ENCODE measurements at places on chromosomes 7 and 10. TPM values are rescaled to one million over a fixed set of nuclear protein-coding genes. Genes with fewer than 3 reads are reported as not detected.

The CARD11 gene
- total RNA-seq, result 0.92 TPM

The AOAH gene
- 1.7 TPM for total RNA-seq

The CALML3 gene
- 227 TPM for total RNA-seq

The ADAMTS14 gene
- 0.75 TPM for total RNA-seq

The C7orf33 gene
- total RNA-seq, result not detected

The CABCOCO1 gene
- 0.38 TPM for total RNA-seq

The C10orf62 gene
- not detected for total RNA-seq

DNA sequence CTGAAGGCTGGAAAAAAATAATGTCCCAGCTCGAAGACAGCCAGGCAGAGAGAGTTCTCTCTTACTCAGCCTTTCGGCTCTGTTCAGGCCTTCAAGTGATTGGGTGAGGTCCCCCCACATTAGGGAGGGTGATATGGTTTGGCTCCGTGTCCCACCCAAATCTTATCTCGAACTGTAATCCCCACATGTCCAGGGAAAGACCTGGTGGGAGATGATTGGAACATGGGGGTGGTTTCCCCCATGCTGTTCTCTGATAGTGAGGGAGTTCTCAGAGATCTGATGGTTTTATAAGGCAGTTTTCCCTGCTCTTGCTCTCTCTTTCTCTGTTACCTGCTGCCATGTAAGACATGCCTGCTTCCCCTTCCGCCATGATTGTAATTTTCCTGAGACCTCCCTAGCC, 36.6 kb upstream of the LEP start:
- peaks cover 7% of the 10 kb centered on the region for H3K4me1 ChIP-seq

DNA sequence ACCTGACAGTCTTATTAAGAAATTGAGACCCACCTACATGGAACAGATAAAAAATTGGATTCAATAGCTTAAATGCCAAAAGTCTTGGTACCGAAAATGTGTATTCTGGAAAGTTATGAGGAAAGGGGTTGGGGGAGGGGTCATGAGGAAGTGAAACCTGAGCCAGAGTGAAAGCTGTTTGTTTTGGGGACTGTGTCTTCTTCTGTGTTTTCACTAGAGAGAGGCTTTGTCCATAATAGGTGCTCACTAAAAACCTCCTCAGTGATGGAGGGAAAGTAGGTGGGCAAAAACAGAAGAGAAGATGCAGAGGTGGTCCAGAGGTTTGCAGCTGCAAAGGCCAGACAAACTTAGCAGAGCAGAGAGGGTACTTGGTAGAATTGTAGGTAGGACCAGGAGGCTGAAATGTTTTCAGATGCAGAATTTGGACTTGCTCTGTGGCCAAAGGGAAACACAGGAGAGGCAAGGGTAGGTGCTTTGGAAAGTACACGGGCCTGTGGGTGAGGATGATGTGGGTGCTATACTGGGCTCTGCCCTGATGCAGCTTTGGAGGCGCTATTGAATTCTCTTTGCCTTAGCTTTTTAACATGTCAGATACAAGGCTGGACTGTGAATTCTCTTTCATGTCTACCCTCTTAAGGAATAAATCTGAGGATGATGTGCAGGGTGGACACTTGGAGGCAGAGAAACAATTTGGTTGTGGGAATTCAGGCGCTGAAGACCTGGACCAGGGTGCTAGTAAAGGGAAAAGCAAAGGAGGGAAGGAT, 254.6 kb downstream of the PTEN start:
- DNase-seq, result no peak
- H3K27me3 ChIP-seq, result no peaks in the 10 kb centered on the region

DNA sequence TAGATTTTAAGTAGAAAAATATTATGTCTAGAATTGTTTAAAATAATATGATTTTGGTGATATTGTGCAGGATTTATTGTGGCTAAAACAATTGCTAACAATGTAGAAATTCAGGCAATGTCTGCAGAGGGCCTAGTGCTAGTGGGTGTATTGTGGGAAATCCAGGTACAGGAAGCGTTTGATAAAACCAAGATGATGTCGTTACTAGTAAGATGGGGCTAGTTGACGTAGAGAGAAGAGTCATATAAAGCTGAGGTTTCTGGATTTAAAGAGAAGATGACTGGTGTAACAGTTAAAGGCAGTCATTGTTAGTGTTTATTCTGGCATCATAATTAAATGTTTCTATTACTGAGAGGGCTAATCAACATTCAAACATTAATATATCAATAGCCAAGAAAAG, 43.5 kb downstream of the ADK start:
- no peak overlapping the region for H3K4me3 ChIP-seq
- no peak for DNase-seq

GRCh38 chr7:372932-373791, 83.2 kb downstream of the FOXL3 start:
- H3K27me3 ChIP-seq, result peaks cover 48% of the 10 kb centered on the region
- H3K4me3 ChIP-seq, result no peak overlapping the region
- H3K27ac ChIP-seq, result no peak overlapping the region
- no peak for DNase-seq
- H3K4me1 ChIP-seq, result peaks cover 13% of the 10 kb centered on the region
- H3K36me3 ChIP-seq, result no peaks in the 10 kb centered on the region

DNA sequence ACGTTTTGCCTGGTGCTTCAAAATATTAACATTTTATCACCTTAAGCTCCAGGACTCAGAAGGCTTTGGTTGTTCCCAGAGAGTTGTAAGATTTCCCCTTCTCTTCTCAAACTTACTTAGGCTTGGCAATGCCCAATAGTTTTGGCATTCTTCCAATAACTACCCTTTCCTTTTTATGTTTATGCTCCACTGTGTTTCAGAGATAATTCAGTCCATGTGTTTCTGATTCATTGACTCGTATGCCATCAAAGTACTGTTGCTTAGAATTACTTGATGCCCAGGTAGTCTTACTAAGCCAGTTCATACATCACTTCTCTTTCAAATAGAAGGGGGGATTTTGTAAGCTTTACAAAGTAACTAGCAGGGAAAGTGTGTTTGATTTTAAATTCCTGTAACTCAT, 66.6 kb downstream of the AGMO start:
- DNase-seq, result no peak
- no peaks in the 10 kb centered on the region for H3K36me3 ChIP-seq
- H3K27me3 ChIP-seq, result no peaks in the 10 kb centered on the region
- H3K4me3 ChIP-seq, result no peak overlapping the region
- H3K27ac ChIP-seq, result no peak overlapping the region
- no peaks in the 10 kb centered on the region for H3K4me1 ChIP-seq

DNA sequence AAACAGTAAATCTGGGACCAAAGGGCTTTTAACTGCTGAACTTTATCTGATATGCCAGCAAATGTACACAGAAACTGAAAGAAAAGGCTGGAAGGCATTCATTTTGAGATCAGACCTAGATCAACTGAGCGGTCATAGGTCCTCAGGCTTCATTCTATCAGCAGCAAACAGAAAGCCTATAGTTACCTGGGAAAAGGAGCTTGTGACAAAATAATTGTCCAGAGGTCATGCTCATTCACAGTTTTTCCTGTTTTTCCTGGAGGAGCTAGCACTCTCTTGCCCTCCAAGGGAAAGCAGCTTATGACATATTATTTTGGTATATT, 320.2 kb downstream of the AHR start:
- DNase-seq, result no peak
- H3K27me3 ChIP-seq, result no peaks in the 10 kb centered on the region
- no peak overlapping the region for H3K27ac ChIP-seq

DNA sequence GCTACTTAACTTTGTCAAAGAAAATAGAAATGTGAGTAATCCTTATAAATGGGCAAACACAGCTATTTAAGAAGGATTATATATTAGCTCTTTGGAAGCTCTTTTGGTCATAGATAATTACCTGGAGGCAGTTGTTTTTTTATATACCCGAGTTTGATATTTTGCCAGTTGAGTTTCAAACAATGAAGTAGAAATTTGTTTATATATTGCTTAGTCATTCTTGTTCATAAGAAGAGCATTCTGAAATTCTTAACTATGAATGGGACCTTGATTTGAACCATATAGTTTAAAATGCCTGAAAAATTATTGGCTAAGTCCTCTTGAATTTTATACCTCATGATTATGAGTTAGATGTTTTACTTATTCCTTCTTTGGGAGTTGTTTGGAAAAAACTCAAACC, 36.4 kb downstream of the MINPP1 start:
- no peak overlapping the region for H3K27ac ChIP-seq
- no peaks in the 10 kb centered on the region for H3K36me3 ChIP-seq
- no peak overlapping the region for H3K4me3 ChIP-seq
- H3K27me3 ChIP-seq, result no peaks in the 10 kb centered on the region
- H3K4me1 ChIP-seq, result no peaks in the 10 kb centered on the region

DNA sequence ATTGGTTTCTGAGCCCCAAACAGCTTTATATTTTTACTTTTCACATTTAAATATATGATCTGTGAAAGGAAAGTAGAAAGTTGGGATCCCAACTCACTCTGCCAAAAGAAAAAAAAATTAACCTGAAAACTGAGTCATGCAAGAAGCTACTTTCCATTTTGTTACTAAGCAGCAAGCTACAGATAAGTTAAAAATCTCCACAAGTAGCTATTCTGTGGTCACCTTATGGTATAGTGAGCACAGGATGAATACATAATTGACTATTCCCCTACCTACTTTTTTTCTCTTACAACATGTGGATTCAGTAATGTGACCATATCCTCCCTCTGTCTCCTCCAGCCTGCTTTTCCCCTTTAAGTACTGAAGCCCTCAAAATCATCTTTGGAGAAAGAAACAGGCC, 30.3 kb upstream of the CREB3L2 start:
- H3K36me3 ChIP-seq, result no peaks in the 10 kb centered on the region
- no peaks in the 10 kb centered on the region for H3K4me1 ChIP-seq
- H3K4me3 ChIP-seq, result no peak overlapping the region
- H3K27ac ChIP-seq, result no peak overlapping the region
- H3K27me3 ChIP-seq, result no peaks in the 10 kb centered on the region
- DNase-seq, result no peak

DNA sequence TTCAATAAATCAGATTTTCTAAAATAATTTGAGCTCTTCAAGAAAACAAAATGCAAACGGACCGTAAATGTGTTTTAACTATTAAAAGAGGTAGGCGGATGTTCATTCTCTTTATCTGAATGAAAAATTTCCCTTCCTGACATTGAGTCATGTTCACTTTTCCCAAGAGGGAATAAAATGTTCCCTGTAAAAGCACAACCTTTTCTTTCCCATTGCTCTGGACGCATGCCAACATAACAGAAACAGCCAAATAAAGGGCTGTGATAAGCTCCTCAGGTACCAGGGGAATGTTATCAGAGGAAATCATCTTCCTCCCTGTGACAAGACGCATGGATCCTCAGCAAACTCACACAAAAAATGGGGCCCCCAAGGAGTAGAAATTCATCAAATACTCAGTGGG, 251.8 kb downstream of the MTERF1 start:
- H3K36me3 ChIP-seq, result no peaks in the 10 kb centered on the region
- no peak overlapping the region for H3K27ac ChIP-seq
- no peaks in the 10 kb centered on the region for H3K4me1 ChIP-seq

- no peak for DNase-seq
- peak overlapping the region; percentile 66 for H3K27ac ChIP-seq
- H3K4me3 ChIP-seq, result no peak overlapping the region
- H3K36me3 ChIP-seq, result no peaks in the 10 kb centered on the region
- no peaks in the 10 kb centered on the region for H3K27me3 ChIP-seq
Observed at GRCh38 chr7:471866-472639, 47.6 kb downstream of the PDGFA start.

DNA sequence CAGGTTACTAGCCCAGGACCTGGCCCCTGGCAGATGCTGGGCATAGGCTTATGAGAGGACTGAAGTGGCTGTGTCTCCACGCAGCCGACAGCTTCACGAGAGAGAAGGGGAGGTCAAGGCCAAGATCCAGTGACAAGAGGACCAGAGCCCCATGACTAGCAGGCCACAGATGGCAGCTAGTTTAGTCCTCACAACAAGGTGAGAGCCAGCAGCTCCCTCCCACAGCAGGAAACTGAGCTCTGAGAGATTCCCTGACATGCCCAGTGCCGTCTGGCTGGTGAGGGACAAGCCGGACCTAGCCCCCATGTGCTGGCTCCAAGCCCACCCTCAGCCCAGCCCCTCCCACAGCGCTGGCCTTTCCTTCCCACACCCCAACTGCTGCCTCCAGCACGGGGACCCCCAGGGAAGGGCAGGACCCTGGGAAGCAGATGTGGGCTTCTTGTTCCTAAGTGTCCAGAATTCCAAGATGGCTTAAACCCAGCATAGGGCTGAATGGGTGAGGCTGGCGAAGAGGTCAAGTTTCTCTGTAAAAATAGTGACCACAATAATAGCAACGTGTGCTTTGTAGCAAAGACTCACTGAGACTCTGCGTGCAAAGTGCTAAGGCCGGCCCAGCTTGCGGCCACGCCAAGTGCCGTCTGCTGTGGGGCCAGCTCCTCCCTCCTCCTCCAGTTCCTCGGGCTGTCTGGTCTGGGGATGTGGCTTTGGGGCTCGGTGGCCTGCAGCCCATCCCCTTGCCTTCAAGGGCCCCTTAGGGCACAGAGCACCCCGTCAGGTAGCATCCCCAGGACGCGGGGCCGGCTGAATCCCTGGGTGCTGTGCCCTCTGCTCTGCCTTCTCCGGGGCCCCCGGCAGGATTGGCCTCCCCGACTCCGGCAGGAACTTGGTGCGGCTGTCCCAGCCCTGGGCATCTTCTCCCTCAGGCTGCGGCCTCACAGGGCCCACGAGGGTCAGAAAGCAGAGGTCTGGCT, 7.8 kb upstream of the FAM20C start:
- no peaks in the 10 kb centered on the region for H3K27me3 ChIP-seq
- H3K36me3 ChIP-seq, result no peaks in the 10 kb centered on the region
- no peaks in the 10 kb centered on the region for H3K4me1 ChIP-seq
- DNase-seq, result no peak

DNA sequence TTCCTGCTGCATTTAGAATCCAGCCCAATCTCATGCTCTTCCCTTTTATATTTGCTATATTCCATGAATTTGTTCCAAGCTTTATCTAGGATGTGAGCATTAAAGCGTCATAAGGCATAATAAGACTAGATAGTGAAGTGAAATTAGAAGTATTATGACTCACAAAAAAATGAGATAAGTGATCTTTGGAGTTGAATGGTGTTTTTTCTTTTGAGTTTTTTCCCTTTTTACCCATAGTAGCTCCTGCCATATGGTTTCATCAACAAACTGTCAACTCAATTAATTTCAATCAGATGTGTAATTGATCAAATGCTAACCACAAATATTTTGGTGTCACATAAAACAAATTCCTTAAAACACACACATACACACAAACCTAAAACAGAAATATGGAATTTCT, 17.0 kb downstream of the KLHDC10 start:
- H3K27me3 ChIP-seq, result no peaks in the 10 kb centered on the region
- no peaks in the 10 kb centered on the region for H3K36me3 ChIP-seq
- H3K4me3 ChIP-seq, result no peak overlapping the region
